ENCODE measurements at places on chromosomes 4 and X.

DNA sequence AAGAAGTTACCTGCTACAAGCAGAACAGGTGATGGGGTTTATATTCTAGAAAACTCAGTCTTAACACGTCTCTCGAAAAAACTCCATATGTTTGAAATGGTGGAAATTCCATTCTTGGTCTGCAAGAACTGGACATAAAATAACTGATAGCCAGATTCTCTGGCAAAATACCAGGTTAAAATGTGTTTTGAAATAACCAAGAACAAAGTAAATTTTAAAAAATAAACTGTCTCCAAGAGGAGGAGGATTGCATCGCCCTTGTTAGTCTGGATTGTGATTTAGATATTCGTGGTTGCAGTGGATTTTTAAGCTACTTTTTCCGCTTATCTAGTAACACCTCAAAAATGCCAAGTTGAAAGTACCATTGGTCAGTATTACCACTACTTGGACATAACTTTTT lies 40.8 kb downstream of the CENPU start:
- DNase-seq, result no peak

- DNase-seq, result no peak
These were observed 461 bp downstream of the FBXW7 start for GRCh38 chr4:152535360-152535902.

- no peak for DNase-seq
These were observed 56.0 kb downstream of the VGLL1 start for GRCh38 chrX:136588036-136588435.

DNA sequence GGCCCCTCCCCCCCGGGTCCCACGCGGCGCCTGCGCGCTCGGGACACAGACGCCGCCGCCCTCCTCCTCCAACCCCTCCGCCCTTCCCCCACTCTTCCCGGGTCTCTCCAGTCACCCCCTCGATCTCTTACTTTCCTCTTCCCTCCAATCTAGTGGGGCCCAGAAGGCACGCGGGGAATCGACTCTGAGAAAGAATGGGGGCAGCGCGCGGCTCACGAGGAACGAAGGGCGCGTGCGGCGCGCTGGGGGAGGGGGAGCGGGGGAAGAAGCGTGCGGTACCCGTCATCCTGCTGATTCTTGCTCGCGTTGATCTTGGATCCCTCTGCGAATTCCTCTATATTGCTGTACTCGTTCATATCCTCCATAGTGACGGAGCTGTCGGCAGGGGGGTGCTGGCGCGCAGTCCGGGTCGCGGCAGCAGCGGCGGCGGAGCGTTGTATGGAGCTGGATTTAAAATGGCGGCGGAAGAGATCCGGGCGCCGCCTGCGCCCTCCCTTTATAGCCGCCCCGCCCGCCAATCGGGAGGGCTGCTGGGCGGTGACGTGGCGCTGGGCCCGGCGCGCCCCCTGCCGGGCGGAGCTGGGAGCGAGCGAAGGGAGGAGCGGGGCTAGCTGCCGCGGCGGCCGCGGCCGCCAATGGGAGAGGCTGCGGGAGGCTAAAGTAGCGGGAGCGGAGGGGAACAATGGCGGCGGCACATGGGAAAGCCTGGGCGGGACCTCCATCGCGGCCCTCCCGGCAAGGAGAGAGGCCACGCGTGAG lies 1.1 kb downstream of the HNRNPDL start:
- DNase-seq, result peak; percentile 40

DNA sequence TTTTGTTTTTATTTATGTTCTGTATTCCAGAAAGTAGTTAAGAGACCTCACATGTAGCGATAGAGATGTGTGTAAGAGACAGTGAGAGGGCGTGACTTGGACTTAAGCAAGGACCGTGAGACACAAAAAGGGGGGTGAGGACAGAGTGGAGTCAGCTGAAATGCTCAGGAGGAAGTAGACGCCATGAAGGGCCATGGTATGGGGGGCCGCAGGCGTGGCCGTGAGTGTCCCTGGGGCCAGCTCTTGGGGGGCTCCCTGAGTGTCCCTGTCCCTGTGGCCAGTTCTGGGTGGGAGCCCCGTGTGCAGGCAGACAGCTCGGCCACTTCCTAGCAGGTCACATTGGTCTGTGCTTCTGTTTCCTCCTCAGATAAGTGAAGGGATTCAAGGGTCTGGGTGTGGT lies 23.0 kb upstream of the MSANTD1 start:
- DNase-seq, result no peak

DNA sequence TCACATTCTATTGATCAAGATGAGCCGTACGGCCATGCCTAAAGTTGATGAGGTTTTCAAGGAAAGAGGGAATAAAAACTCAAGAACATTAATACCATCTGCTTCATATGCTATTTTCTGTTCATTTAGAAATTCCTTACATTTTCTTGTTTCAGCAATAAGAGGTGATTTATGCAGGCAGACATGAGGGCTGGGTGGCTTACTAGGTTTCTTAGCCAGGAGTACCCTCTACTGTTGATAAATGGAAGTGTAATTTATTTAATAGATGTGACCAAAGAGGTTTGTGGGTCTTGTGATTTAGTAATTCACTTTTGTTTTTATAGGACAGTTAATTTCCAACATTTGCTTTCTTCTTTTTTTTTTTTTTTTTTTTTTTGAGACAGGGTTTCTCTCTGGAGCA lies 6.4 kb upstream of the SMIM9 start:
- DNase-seq, result peak; percentile 3

DNA sequence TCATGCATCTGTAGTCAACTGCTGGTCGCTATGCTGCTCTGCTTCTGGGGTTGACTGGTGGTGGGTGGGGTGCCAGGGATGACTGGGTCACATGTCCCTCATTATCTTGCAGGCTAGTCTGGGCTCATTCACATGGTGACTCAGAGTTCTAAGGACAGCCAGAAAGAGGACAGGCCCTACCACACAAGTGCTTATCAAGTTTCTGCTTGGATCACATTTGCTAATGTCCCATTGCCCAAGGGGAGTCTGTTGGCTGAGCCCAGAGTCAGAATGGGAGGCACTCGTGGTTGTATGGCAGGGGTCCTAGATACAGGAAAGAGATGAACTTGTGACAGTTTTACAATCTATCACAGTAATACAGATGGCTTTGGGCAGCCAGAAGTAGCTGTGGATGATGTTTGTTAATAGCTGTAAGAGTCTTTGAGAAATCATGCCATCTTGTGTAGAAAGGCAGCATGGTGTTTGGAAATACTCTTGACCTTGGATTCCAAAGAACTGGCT lies 221.3 kb downstream of the GPAT3 start:
- DNase-seq, result no peak

DNA sequence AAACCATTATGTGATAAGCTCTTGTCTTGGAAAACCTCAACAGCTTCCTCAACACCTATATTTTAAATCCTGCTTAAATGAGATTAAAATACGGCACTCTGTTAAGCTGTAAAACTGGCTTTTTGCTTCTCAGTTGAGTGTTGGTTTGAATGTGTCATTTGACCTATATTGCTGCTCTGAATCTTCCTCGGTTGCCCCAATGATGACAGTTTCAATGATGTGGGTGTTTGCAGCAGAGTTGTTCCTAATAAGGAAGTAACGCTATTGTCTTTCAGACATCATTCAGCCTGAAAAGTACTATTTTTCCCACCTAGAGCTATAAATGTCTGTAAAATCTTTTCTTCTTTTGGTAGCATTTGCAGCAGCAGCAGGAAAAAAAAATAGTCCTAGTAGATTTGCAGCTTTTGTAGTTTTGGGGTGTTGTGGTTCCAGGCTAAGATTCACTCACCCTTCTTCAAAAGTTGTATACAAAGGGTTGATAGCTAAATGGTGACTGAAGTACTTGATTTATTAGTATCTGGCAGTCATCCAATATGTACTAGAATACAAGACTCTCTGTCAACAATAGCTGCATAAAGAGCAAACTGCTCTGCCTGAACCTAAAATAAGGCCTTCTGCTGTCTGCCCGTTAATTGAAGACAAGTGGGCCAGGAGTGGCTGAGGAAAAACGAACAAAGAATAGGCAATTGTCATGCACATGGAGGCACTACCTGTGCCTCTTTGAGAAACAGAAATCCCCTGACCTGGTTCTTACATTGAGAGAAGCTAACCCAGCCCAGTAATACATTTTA lies 333.1 kb downstream of the IL1RAPL1 start:
- peak; percentile 90 for DNase-seq

GRCh38 chrX:19774905-19775304 lies 112.5 kb downstream of the SH3KBP1 start:
- no peak for DNase-seq

GRCh38 chr4:109065006-109065405 lies 237.5 kb downstream of the COL25A1 start:
- DNase-seq, result no peak

DNA sequence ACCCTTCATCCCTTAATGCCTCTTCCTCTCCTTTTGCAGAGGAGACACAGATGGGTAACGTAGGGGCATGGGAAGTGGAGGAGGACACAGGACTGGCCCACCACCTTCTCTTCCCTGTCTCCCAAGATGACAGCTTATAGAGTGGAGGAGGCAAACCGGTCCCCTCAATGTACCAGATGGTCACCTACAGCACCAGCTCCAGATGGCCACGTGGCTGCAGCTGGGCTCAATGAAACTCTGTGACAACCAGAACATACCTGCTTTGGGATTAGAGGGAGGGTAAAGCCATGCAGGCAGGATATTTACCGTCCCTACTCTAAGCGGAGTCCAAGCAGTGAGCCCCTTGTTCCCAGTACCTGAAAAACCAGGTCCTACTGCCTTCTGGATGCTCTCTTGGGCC lies 7.5 kb upstream of the KLHL15 start:
- no peak for DNase-seq

GRCh38 chr4:55175779-55176231 lies 50.4 kb upstream of the KDR start:
- DNase-seq, result no peak

DNA sequence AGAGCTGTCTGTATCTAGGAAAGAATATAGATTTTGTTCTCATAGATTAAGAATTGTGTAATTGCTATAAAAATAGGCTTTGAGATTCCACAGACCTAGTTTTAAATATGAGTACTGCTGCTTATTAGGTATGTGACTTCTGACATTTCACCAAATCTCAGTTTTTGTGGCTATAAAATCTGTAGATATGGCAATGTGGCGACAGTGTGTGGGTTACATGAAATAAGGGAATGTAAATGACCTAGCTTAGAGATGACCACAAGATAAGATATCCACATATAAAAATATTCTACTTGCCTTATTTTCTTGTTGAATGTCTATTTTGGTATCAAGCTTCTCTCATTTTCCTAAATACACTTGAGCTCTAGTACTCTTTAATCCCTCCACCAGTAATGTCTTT lies 193.8 kb downstream of the UNC5C start:
- no peak for DNase-seq

DNA sequence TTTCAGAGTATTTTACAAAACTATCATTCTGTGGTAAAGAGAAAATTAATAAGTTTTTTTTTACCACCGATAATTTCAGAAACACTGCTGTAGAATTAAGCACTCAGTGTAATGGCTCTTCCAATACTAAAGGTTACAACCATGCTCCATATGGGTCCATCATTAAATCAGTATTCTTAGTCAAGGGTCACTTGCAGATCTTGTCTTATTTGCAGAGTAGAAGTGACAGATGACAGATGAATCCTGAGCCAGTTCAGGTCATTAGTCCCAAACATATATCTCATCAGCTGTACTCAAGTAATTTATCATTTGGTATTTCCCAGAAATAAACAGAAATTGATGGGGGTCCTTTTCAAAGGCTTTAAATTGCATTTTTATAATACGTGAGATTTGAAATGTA lies 182.9 kb downstream of the CFAP47 start:
- DNase-seq, result no peak

DNA sequence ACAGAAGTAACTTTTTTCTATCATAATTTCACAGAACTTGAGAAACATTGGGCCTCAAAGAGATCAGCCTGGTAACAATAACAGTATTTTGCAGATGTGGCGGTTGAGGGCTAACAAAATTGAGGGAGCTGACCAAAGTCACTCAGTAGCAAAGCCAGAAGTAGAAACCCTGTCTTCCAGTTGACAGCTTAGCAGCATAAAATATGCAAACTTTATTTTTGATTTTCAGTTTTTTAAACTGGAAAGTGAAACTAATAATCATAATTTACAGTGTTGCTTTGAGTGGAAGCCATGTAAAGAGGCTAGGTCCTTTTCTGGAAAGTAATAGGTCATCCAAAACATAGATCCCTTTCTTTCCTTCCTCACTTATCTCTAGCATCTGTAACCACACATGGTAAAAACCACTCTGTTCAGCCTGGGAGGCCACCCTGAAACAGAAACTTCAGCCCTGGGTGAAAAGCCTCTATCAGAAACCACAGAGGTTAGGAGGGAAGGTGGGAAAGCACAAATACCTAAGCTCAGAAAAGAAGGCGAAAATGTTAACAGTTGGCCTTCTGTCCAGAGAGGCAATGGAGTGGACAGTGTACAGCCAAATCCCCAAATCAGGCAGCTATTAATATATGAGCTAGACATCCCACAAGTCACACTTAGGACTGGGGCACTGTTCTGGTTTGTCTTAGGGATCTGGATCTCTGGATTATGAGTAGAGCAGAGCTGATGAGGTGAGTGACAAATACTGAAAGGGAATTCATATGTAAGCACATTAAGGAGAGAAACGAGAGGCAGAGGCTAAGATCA lies 61.1 kb upstream of the ARSJ start:
- no peak for DNase-seq

DNA sequence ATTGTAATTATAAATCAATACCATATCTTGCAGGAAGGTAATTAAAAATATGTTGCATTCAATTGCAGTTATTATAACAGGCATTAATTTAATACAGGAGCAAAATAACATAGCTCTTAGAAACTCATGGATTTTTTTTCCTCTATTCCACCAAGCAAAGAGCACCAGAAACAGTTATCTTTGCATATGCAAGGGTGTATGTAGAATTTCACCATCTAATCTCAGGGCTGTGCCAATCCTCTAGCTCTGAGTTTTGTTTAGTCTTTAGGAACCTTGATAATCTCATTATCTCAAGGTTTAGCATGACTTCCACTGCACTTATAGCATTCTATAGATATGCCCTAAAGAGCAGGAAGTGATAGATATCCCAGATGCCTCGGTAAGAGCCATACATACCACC lies 197.5 kb downstream of the VEGFC start:
- no peak for DNase-seq

GRCh38 chrX:70554523-70554922 lies 109.9 kb downstream of the DLG3 start:
- no peak for DNase-seq

- DNase-seq, result no peak
These were observed 39.4 kb downstream of the CENPE start for GRCh38 chr4:103158760-103159159.

GRCh38 chr4:56762484-56763250 lies 58.8 kb downstream of the SPINK2 start:
- no peak for DNase-seq

DNA sequence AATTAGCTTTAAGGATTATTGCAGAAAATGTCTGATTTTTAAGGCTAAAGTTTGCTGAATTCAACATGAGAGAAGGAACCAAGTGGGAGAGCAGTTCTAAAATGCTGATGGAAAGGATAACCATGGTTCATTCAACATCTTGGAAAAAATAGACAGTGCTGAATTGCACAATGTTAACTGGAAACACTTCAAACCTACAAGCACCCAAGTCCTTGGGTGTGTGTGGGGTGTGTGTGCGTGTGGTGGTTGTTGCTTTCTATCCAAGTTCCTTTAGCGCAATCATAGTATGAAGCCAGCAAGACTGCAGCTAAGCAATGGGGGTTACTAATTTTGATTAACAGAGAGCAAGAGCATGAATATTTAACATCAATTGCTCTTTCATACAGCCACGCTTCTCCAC lies 29.3 kb upstream of the SCOC start:
- no peak for DNase-seq

GRCh38 chr4:106264331-106264728 lies 51.7 kb downstream of the TBCK start:
- DNase-seq, result no peak

GRCh38 chrX:94676285-94676684 lies 1002.3 kb downstream of the FAM133A start:
- DNase-seq, result no peak
